GM12878 (cell line): ENCODE measurements at places on chromosomes 11 and 22. TPM values are rescaled to one million over a fixed set of nuclear protein-coding genes. Genes with fewer than 3 reads are reported as not detected.

The OR10G4 gene
- not detected in 2 replicates for polyA plus RNA-seq

The SSH3 gene
- polyA plus RNA-seq = 0.28 and 0.41 TPM in 2 replicates

The GAB4 gene
- polyA plus RNA-seq = not detected in 2 replicates

The ROBO4 gene
- not detected in 2 replicates for polyA plus RNA-seq

The GAL gene
- 0.35 TPM in 1 of 2 replicates, not detected in the other for polyA plus RNA-seq

The ACRV1 gene
- polyA plus RNA-seq = 0.61 and 0.82 TPM in 2 replicates
